Activated CD8-positive, alpha-beta memory T cell treated with anti-CD3 and anti-CD28 coated beads for 4 hours (primary cell): ENCODE measurements at places on chromosomes 16 and 17.

DNA sequence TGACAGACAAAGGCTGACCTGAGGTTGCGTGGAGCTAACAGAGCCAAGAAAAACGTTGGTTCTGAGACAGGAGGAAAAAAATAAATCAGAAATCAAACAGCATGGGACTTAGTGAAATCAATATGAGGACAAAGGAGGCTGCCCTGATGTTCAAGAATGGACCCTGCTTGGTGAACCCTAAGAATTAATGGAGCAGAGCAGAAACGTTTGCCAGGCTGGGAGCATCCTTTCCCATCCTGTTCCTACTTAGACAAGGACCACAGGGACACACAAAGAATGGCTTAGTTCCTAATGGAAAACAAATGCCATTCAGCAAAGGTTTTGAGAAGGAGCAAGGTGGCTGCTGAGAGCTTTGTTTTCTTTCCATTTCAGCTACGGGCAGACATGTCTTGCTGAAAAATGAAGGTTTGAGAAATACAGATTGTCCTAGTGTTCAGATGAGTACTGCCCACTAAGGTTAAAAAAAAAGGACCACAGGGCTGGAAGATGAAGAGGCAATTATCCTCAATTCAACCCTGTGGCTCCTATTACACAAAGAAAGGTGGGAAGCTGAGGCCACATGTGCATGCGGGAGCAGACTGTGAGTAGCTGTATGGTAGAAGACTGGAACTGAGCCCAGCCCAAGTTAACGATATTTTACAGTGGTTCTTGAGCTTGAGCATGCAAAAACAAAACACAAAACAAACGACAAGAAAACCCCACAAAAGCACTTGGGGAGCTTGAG lies 230.1 kb downstream of the SLC39A11 start:
- no peak for DNase-seq

GRCh38 chr16:66551348-66551759 lies 1.0 kb upstream of the CKLF start:
- peak; percentile 17 for DNase-seq

GRCh38 chr16:66750279-66751052 lies 943 bp downstream of the DYNC1LI2 start:
- no peak for DNase-seq

DNA sequence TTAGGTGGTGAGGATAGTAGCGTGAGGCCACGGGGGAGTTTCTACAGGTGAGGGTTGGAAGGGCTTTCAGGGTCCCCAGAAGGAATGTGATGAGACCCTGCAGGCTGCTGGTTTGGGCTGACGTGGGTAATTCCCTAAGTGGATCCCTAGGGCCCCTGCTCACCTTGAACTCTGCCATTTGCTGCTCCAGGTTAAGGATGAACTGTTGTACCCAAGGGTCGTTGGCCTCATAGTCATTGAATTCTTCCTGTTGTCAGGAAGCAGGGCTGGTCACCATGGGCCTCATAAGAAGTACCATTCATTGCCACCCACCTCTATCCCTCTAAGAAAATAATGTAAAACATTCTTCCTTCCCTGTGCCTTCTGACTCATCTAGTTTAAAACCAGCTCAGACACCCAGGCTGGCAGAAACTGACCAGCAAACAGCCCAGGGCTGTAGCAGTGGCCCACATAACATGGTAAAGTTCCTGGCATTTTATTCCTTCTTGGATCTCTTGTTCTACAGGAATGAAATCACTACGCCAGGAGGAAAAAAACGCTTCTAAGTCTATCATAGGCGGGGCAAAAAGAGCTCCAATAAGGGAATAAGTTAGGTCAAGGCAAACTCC lies 27.6 kb downstream of the FCSK start:
- no peak for DNase-seq

DNA sequence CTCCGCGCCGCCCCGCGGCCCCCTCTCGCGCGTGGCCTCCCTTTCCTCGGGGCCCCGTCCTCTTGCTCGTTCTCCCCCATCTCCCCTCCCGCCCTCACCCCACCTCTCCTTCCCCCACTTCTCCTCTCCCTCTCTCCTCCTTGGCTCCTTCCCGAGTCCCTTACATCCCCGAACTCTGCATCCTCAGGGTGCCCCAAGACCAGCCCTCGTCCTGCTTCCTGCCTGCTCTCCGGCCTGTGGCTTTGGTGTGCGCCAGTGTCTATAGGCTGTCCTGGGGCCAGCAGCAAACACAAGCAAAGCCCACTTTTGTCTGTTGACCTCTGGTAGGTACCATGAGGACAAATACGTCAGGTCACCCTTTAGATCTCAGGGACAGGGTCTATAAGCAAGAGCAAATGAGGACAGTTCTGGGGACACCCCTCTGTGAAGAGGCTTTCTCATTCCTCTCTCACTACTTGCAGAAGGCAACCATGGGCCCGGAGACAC lies 284 bp upstream of the COPZ2 start:
- DNase-seq: no peak

DNA sequence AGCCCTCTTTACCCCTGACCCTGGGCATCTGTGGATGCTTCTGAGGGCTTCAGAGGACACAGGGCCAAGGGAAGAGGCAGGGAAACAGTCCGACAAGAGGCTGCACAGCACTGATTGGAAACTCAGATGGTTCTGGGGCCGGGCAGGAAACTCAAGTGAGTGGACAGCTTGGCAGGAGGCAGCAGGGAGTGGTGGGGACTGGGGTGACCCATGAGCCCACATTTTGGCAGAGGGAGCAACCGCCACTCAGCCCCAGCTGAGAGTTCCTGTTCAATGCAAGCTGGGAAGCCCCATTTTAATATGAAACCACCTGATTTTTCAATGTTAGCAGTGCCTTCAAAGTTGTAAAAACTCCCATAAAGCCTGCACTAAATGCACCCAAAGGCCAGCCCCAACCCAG lies 1.5 kb upstream of the VASN start:
- no peak for DNase-seq

DNA sequence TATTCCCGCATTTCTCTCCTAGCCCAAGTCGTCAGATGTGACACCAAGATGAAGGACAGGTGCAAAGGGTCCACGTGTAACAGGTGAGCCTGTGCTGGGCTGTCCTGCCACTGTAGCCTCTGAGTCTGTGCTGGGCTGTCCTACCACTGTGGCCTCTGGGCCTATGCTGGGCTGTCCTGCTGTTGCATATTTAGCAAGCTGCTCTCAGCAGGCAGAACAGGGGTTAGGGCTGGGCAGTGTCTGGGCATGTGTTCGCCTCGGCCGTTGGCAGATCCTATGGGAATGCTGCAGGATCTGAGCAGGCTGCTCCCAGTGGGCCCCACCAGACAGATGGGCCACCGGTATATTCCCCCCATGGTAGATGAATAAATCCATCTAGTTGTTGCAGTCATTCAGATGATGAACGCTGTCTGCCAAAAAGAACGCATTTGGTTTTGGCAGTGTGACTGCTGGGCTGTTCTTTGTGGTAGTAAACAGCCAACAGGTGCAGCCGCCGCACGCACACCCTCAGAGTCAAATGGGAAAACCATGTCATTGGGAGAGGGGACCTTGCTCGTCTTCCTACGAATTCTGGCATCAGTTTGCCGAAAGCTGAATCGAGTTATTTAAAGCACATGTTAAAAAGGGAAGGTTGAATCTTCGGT lies 49.2 kb downstream of the CRISPLD2 start:
- no peak for DNase-seq

DNA sequence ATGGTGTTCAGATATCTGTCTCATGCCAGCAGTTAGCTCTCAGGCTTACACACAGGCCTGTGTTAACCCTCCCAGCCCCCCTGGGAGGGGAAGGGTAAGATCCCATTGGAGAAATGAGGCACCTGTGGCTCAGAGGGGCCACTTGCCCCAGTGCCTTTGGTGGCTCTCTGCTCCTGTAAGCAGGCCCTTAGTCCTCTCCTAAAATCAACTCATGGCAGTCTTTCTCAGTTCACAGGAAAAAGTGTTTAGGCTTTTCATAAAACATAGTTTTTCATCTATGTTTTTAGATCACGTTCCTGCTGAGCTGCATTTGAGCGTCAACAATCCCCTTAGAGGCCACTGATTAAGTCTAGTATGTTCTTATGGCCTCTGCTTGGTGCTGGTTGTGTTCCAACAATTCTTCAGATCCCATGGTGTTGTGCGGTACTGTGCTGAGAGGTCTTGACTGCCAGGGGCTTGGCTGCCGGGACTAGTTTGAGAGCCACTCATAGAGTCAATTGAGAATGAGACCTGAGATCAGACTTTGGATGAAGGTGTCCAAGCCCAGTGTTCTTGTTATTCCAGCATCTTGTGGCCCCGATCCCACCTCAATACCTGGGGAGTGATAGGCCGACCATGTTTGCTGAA lies 10.6 kb downstream of the TAOK2 start:
- no peak for DNase-seq
